HTR-8/SVneo (cell line): ENCODE measurements at places on chromosomes 4 and X.

DNA sequence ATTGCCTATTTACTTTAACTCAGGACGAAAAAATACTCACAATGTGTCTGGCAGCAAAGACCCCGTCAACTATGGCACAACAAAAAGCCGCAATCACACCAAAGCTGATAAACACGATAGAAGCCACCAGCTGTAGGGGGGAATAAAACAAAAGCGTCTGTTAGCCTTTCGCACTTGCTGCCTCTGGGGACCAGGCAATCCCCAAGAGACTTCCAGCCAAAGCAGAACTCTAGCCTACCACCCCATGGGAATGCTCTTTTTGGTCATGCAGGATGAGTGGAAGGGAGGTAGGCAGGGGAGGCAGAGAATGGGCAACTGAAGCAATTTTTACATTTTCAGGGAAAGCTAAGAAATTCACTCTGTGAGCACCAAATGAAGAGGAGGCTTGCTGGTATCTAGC lies 20.1 kb downstream of the TMEM255A start:
- no peak for DNase-seq

DNA sequence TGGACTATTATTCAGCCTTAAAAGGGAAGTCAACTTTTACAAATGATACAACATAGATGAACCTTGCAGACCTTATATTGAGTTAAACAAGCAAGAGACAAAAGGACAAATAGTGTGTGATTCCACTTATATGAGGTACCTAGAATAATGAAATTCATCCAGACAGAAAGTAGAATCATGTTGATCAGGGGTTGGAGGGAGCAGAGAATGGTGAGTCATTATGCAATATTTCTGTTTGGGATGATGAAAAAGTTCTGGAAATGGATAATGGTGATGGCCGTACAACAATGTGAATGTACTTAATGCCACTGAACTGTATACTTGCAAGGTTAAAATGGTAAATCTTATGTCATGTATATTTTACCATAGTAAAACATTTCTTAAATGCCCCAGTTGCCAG lies 22.1 kb downstream of the KIT start:
- DNase-seq: no peak

DNA sequence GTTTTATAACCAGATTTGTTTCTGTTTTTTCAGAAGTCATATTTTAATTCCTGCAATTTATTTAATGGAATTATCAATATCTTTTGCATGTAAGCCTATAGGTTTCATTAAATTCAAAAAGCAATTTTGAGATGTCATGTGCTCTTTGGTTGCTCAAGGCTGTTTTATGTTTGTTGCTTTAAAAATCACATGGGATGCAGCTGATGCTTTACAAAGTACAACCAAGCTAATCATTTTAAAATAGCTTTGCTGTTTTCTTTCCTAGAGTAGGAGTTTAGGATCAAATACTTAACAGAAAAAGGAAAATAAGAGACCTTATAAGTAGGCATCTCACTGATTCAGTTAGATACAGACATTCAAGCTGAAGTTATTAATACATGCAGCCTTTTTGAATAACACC lies 11.3 kb downstream of the CPEB2 start:
- no peak for DNase-seq

DNA sequence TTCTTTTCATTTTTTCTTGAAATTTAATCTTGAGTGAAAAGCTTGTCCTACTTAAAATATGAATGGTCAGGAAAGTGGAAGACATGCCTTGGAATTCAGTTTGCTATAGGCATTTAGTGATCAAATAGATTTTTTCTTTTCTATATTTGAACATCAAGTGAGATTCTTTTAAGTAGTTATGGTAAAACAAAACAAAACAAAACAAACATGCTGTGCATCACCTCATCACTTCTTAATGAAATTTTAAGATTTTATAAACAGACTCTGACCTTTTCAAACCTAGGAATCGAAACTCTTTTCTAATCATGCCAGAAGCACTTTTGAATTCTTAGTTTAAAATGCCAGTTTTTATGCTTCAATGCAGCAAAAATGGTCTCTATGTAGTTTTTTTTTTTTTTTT lies 62.8 kb downstream of the CNKSR2 start:
- no peak for DNase-seq

GRCh38 chrX:15349046-15349445 lies 13.7 kb upstream of the PIGA start:
- peak; percentile 47 for DNase-seq

- DNase-seq: no peak
These were observed 88.1 kb upstream of the ZNF81 start for GRCh38 chrX:47748576-47748975.

DNA sequence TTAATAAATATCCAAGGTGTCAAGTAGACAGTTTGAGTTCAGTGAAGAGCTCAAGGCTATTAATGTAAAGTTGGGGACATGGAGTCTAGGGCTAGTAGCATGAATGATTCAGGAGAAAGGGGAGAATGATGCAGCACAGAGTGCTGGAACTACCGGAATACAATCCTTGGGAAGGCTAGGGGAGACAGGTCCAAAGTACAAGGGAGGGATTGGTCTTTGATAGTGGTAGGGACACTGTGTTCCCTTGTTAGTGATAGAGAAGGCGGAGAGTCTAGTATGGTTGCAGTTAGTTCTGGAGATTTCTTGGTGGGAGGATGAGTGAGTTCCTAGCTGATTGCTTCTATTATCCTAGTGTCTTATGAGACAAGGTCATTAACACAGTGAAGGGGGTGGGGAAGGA lies 8.7 kb downstream of the GCNA start:
- DNase-seq: no peak

- no peak for DNase-seq
These were observed 19.6 kb upstream of the FAM156A start for GRCh38 chrX:52977953-52978352.

GRCh38 chr4:139890816-139891215 lies 225.2 kb downstream of the MGST2 start:
- no peak for DNase-seq

GRCh38 chrX:15334561-15334960 lies 762 bp downstream of the PIGA start:
- no peak for DNase-seq
